ENCODE measurements at places on chromosomes 5 and 9.

- peak; percentile 74 for DNase-seq
Measured at GRCh38 chr5:115583474-115583873, 18.8 kb downstream of the TICAM2 start.

DNA sequence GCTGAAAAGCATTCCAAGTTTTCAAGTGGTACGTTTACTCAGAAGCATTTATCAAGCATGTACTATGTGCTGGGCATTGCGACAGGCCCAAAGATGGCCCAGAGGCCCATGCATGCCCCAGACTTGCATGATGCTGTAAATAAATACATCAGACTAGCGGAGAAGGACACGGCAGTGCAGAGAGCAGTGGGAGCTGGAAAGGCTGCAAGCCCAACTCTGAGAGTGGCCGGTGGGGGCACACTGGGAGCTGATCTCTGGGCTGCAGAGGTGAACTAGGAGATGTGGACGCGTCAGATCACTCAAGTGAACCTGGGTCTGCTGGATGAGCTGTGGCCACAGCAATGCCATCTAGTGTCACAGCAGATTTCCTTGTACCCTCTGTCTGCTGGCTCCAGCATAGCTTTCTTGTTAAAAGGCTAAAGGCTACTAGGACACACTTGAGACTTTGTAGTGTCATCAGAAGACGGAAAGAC, 246.9 kb downstream of the FANCC start:
- DNase-seq, result no peak

GRCh38 chr9:94630833-94631232, 8.5 kb downstream of the FBP1 start:
- DNase-seq, result no peak

DNA sequence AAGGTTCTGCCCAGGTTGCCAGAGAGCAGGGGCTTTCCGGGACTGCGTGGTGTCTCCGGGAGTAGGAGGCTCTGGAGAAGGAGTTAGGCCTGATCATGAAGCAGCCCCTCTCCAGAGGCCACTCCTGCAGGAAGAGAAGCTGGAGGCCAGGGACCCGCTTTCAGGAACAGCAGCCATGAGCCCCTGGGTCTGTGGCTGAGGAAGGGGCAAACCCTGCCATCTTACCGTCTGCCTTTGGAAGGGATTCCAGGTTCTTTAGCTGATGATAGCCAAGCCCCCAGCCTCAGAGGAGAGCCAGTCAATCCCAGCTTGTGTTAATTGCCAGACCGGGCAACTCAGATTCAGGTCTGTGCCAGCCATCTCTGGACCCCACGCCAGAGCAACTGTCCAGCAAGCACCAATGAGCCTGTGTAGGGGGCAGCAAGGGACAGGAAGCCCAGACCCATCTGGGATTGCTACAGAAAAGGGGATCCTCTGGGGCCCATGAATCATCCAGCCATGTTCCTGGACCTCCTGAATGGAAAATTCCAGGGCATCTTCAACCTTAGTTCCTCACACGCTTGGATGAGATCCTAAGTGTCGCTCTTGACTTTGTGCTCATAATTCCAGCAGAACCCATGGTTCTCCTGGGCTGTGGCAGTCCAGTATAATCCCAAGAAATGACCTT, 42.7 kb upstream of the MVB12B start:
- no peak for DNase-seq

DNA sequence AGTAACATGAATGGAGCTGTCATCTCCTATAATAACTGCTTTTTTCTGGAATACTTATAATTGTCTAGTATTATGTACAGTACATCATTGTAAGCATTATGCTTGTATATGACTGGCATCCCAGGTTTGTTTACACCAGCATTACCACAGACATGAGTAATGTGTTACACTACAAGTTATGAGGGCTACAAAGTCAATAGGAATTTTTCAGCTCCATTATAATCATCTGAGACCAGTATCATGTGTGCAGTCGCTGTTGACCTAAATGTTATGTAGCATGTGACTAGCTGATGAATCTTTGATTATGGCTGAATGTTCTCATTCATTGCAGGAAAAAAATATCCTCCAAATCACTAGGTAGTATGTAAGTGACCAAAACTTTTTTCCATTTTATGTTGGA, 2.2 kb downstream of the ZCCHC9 start:
- DNase-seq, result peak; percentile 32

DNA sequence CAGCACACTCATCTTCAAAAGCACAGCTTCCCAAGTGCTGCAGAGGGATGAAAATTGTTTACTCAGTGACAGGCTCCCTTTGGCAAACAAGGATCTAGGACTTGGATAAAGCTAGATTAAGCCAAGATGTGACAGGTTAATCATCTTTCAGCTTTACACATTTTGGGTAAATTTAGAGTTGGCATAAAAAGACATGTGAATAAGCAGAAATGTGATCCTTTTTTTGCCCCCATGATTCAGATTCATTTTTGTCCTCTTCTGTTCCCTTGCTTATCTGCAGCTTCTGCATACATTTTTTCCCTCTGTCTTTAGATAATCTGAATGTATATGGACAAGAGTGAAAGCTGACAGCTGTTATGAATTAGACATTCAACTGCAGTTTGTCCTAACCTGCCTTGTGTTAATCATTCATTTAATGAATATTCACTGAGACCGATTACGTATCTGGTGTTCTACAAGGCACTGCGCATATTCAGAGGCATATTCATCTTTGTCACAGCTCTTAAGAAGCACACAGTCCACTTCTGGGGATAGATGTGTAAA, 19.6 kb downstream of the ADAMTSL1 start:
- peak; percentile 39 for DNase-seq

- no peak for DNase-seq
Measured at GRCh38 chr5:10635257-10635866, 71.5 kb downstream of the ANKRD33B start.

DNA sequence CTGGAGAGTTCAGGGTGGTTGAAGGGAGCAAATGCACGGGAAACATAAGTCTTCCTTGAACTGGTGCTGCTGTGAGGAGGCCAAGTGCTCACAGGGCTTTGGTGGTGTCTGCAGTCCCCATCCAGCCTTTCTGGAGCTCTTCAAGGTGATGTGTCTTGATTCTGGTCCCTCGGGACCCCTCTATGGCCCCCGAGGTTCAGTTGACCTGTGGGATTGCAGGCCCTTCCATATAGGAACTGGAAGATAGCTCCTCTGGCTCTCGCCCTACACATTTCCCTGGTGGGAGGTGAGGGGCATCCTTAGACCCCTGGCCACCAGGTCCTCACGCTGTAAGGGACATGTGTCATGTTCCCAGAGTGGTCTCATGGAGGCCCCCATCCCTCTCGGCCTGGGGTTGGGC, 191.8 kb downstream of the GADD45G start:
- no peak for DNase-seq

DNA sequence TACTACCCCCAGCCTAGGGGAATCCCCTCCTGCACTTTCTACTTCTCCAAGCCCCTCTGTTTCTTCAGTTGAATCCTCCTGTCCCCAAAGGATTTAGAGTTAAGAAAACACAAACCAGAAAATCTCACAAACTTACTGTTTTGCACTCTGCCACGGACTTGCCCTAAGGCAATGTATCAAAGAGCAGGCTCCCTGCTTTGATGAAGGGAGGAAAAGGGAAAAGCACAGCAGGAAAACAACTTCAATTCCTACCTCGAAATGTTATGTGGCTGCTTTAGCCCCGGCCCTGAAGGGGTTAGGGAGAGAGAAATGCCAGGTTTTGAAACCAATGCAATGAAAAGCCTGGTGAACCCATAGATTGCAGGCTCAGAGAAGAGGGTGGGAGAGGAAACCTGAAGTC, 254.7 kb downstream of the MAN2A1 start:
- DNase-seq, result no peak
